Amniotic stem cell (primary cell): ENCODE measurements at places on chromosomes 4 and X.

DNA sequence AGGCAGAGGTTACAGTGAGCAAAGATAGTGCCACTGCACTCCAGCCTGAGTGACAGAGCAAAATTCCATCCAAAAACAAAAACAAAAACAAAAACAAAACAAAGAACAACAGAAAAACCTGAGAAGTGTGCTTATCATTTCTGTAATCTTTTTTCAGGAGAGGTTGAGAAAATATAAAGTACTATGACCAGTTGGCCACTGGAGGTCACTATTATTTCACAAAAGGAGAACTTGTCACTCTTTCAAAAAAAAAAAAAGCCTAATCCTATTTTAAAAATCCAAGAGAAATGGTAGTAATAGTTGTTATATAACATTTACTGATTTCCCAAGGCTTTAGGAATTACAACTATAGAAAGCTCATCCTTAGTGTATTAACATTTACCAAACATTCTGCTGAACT lies 24.9 kb upstream of the RNF150 start:
- peak; percentile 10 for DNase-seq

DNA sequence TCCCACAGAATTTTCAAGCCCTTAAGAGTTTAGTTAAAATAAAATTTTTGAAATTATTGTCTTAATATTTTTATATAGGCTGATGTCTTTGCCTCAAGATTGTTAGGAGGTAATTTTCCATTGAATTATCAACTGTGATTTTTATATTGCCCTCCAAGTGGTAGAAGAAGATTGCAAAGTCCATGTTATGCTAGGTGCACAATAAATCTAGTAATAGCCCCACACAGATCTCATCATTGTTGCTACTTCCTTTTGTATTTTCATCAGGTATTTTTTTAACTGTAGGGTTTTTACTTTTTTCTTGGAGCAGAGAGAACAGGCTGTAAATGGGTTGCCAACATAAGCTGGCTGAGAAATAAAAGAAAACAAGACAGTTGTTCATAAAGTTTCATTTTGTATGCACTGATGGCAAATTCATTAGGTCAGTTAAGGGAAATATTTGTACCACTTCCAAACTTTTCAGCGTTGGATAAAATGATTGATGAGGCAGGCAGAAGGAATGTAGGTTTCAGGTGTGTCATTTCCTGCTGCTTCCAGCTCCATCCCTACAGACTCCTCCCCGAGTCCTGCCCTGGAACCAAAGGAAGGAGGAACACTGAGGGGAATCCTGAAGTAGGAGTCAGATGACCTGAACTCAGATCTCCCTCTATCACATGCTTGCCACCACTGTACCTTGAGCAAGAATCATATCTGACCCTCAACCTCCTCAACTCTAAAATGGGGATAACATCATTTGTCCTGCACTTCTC lies 105.5 kb downstream of the PRRG1 start:
- DNase-seq, result no peak

DNA sequence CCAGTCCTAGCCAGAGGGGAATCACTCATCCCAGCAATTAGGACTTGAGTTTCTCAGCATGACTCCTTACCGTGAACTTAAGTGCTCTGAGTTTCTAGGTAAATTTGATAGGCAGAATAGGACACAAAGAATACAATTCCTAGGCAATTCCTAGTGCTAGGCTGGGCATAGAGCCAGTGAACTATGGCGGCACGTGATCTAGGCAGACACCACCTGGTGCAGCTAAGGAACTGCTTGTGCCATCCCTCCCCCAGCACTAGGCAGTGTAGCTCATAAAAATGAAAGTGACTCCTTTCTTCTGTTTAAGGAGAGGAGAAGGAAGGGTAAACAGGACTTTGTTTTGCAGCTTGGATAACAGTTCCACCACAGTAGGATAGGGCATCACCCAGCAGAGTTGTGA lies 736.3 kb upstream of the PCDH7 start:
- no peak for DNase-seq

DNA sequence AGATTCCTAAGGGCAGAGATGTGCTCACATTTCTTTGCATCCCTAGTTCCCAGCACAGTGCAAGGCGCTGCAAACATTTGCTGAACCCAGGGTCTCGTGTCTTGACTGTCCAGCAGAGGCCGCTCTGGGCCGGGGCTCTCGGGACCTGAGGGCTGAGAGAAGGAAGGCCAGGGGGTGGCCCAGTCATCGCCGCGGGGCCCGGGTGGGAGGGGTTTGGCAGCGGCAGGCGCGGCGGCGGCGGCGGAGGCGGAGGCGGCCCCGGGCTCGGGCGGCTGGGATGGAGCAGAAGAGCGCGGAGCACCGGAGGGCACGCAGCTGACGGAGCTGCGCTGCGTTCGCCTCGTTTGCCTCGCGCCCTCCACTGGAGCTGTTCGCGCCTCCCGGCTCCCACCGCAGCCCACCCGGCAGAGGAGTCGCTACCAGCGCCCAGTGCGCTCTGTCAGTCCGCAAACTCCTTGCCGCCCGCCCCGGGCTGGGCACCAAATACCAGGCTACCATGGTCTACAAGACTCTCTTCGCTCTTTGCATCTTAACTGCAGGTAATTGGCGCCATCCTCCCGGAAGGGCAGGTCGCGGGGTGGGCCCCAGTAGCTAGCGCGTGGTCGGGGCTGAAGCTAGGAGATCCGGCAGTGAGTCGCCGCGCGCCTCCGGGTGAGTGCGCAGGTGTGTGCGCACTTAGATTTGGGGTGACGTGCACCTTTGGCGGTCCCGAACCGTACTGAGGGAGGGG lies at the start of gene PARM1:
Gene PARM1 (plus strand): TSS at position 285 of the 730 bp plus-strand sequence. CDS start 212 bp downstream, at position 497.
- DNase-seq, result peak; percentile 20
